HTR-8/SVneo (cell line): ENCODE measurements at places on chromosomes 16 and 17.
A peak's percentile ranks its signal among the peaks of the same experiment; 100 is the strongest.

DNA sequence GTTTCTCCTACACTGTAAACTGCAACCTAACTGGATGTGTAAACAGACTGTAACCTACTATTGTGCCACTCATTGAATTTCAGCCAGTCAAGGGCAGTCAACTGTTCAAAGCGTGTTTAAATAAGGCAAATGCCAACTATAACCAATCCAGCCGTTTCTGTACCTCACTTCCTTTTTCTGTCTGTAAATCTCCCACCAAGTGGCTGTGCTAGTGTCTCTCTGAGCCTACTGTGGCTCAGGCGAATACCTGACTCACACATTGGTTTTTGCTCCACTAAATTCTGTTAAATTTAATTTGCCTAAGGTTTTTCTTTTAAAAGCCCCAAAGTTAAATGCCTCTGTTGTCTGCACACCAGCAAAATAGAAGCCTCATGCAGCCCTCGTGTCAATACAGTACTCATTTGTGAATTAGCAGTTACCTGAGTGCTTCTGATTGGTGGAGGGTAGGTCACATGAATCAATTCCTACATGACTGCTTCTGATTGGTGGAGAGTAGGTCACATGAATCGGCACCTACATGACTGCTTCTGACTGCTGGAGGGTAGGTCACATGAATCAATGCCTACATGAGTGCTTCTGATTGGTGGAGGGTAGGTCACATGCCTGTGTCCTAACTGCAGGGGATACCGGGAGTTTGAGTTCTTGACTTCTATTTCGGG is 31.1 kb upstream of the CCR7 start:
- DNase-seq, result no peak

DNA sequence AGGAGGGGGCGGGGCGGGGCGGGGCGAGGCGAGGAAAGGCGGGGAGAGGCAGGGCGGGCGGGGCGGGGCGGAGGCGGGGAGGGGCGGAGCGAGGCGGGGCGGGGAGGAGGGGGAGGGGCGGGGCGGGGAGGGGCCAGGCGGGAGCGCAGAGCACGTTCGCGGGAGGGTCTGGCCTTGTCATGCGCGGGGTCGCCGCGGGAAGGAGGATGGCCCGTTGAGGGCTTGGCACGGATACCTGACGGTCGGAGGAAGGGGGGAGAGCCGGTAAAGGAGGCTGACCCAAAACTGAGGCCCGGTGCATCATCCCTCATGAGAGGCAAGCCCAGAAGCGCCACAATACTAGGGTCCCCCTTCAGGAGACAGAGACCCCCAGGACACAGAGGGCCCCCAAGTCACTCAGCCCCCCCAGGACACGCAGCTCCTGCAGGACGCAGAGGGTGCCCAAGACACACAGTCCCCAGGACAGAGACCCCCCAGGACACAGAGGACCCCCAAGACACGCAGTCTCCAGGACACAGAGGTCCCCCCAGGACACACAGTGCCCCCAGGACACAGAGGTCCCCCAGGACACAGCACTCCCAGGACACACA is 593 bp upstream of the WDR45B start:
- peak; percentile 53 for DNase-seq

DNA sequence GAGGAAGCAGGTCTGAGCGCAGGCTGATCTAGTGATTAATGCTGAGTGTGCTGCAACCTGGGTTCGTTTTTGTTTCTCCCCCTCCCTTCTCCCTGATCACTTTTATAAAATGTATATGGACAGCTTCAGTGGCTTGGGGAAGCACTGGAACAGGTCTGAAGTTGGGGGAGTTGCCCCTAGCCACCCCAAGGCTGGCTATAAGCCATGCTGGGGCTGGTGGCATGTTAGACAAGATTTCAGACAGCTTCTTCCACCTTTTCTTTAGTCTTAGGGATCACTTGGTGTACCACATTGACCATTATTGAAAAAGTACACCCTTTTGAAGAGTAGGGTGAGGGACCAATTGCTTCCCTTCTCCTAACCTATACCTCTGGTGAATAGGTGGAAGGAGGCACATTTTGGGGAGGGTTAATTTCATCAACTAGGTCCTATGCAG is 3.8 kb upstream of the VAC14 start:
- no peak for DNase-seq

DNA sequence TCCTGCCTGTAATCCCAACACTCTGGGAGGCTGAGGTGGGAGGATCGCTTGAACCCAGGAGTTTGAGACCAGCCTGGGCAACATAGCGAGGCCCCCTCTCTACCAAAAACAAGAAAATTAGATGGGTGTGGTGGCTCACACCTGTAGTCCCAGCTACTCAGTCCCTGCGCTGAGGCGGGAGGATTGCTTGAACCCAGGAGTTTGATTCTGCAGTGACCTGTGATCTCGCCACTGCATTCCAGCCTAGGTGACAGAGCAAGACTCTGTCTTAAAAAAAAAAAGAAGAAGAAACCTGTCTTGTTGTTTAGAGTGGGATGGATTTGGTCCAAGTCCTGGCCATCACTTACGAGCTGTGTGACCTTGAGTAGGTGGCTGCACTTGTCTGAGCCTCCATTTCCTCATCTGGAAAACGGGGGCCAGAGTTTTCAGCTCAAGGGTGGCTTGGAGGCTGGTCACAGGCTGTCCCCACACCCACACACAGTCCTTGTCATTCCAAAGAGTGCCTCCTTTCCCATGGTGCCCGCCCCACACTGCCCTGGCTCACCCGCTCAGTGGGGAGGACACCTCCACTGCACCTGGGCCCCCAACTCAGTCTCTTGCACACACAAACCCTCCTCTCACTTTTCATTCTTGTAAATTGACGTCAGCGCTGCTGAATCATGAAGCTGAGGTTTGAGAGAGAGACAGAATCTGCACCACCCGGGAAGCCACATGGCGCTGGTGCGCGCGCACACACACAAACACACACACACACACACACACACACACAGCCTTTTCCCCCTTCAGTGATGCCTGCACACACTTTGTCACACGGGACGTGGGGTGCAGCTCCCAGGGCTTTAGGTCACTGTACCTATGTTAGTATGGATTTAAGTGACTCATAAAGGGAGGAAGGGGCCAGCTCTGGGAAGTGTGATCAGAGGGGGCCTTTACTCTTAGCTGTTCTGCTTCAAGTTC is 4.2 kb downstream of the SOCS1 start:
- no peak for DNase-seq

- no peak for DNase-seq
These were observed 17.7 kb downstream of the ZNHIT3 start for GRCh38 chr17:36504156-36504545.

- no peak for DNase-seq
These were observed 2.0 kb upstream of the LPO start for GRCh38 chr17:58236394-58236793.

DNA sequence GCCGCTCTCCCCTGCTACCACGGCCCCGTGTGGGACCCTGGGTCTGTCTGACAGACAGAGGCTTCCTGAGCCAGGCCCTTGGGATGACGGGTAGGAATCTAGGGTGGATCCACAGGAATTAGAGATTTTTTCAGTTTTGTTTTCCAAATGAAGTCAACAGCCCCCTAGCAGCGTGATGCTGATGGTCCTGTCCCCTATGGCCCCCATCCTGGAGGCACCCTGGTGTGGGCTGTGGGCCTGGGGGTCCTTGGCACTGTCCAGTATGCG is 15.5 kb downstream of the CENPX start:
- no peak for DNase-seq

DNA sequence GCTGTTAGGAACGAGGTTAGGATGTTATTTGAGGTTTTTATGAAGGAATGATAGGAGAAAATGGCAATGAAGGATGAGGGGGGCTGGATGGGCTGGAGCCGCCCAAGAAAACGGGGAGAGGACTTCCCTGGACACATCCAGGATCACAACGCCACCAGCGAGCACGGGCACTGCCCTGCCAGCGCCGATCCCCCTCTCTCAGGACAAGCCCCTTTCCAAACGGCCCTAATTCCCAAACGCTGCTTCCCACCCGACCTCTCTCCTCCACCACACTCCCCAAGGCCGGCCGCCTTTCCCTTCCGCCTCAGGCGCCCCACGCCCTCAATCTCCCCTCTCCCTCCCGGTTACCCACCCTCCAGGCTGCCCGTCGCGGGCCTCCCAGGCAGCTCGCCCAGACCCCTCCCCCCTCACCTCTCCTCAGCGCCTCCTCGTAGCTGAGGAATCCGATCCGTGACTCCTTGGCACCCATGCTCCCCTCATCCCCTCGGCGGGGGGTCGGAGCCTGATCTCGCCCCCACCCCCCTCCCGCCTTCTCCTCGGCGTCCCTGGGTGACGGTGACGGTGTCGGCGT is 377 bp downstream of the USP32 start:
- peak; percentile 90 for DNase-seq

- DNase-seq, result no peak
These were observed 20.9 kb downstream of the ZFHX3 start for GRCh38 chr16:73026754-73027684.

DNA sequence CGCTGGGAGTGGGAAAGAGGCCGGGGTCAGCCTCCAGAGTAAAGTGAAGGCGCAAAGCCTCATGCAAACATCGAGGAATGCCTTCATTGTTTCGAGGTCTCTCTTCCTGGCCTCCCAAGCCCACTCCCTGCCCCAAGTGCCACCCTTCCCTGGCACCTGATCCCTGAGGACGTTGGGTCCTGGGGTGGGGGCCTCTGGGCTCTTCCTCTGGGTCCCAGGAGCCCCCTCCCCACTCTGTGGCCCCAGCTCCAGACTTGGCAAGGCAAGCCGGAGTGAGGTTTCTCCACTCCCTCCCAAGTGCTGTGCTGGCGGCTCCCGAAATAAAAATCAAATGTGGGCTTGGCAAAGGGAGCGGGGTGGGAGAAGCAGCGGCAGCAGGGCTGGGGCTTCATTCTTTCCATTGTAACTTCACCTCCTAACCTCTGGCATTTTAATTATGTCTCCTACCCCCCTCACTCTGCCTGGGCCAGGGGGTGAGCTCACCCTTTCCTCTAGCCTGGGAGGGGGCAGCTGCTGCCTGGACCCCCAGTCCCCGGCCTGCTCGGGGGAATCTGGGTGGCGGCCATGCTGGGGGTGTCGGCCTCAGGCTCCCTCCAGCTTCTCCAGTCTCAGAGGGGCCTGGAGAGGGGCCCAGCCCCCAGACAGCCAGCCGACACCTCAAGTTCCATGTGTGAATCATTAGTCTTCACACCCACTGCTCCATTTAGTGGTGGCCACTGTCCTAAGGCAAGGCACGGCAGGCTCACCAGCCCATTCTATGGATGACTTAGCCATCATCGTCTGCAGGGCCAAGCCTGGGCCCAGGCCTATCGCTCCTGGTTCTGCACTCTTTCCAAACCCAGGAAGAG is 14.6 kb upstream of the TMEM92 start:
- no peak for DNase-seq

- no peak for DNase-seq
These were observed 9.2 kb downstream of the MINK1 start for GRCh38 chr17:4842376-4842775.

- no peak for DNase-seq
These were observed 61.4 kb downstream of the AMFR start for GRCh38 chr16:56363781-56364565.

- DNase-seq, result no peak
These were observed 397.9 kb downstream of the TOX3 start for GRCh38 chr16:52149003-52149402.

- DNase-seq, result no peak
These were observed 148.9 kb downstream of the MRTFB start for GRCh38 chr16:14219983-14220382.

GRCh38 chr17:55487695-55488432 is 23.4 kb downstream of the SMIM36 start:
- no peak for DNase-seq

GRCh38 chr16:5361322-5361721 is 263.7 kb upstream of the EEF2KMT start:
- DNase-seq, result no peak

- DNase-seq, result no peak
These were observed 17.4 kb downstream of the CA4 start for GRCh38 chr17:60167065-60167741.

DNA sequence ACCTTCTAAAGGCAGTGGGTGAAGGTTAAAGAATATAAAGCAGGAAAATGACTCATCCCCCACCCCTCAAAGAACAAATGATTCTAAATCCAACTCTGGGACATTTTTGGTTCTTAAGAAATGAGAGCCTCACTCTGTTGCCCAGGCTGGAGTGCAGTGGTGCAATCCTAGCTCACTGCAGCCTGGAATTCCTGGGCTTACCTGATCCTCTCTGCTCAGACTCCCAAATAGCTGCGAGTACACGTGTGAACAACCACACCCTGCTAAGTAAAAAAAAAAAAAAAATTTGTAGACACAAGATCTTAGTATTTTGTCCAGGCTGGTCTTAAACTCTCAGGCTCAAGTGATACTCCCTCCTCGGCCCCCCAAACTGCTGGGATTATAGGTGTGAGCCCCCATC is 298.8 kb upstream of the MAF start:
- DNase-seq, result no peak

DNA sequence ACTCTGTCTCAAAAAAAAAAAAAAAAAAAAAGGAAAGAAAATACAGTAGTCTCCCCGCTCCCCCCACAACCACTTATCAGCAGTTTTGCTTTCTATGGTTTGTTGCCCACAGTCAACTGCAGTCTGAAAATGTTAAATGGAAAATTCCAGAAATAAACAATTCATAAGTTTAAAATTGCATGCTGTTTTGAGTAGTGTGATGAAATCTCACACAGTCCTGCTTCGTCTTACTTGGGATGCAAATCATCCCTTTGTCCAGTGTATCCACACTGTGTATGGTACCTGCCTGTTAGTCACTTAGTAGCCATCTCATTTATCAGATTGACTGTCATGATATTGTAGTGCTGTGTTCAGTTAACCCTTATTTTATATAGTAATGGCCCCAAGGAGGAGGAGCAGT is 41.5 kb downstream of the NF1 start:
- DNase-seq, result no peak

DNA sequence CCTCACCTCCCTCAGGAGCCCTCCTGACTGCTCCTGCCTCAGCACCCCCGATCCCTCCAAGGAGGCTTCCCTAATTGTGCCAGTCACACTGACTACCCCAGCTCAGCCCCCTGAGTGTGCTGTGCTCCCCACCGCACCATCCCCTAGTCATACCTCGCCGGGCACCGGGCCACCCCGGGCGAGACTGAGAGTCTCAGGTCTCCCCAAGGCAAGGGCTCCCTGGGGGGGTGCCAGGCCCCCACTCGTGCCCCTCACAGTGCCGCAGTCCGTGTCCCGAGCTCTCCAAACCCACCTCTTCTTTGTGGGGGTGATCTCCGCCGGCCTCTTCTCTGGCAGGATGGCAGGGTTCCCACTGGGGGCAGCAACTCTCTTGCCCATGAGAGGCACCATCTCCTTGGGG is 3.2 kb downstream of the TRPV3 start:
- no peak for DNase-seq

DNA sequence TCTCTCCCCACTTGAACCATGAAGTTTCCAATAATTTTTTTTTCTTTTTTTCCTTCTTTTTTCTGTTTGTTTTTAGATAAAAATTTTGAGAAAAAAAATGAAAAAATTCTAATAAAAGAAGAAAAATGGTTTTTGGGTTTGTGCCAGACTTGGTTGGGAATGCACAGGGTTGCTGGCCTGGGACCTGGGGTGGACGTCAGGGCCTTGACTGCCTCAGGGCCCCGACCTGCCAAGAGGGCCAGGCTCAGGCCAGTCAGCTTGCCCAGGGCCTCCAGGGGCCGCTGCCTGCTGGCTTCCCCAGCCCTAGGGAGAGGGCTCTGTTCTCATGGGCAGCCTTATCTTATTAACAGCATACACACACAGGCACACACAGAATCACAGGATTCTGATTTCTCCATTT is 6.5 kb downstream of the TBX6 start:
- no peak for DNase-seq

- DNase-seq, result peak; percentile 75
These were observed 100.0 kb upstream of the CREBBP start for GRCh38 chr16:3980253-3981111.
